ENCODE measurements at places on chromosomes 12 and 14. TPM values are rescaled to one million over a fixed set of nuclear protein-coding genes. Genes with fewer than 3 reads are reported as not detected.

SPIC gene
- total RNA-seq = not detected

BBOF1 gene
- 5.8 TPM for total RNA-seq

B4GALNT3 gene
- not detected for total RNA-seq

SLC41A2 gene
- 68.8 TPM for total RNA-seq

NRIP2 gene
- 0.56 TPM for total RNA-seq

LRTM2 gene
- total RNA-seq = not detected

NOVA1 gene
- 17.1 TPM for total RNA-seq

RASSF9 gene
- 3.7 TPM for total RNA-seq

MAP1LC3B2 gene
- 0.24 TPM for total RNA-seq

OR4M1 gene
- not detected for total RNA-seq

CAPZA3 gene
- not detected for total RNA-seq

TRPV4 gene
- 2.6 TPM for total RNA-seq

PAX9 gene
- not detected for total RNA-seq

TPPP2 gene
- total RNA-seq = not detected

BLTP3B gene
- 22.2 TPM for total RNA-seq

TRHDE gene
- total RNA-seq = not detected

ISCU gene
- total RNA-seq = 146 TPM

TTC6 gene
- not detected for total RNA-seq

GPRC5D gene
- total RNA-seq = not detected

DNAH10 gene
- total RNA-seq = 0.24 TPM

MSI1 gene
- not detected for total RNA-seq

PITPNM2 gene
- total RNA-seq = 3.3 TPM

ACOT4 gene
- 0.69 TPM for total RNA-seq

KRT74 gene
- not detected for total RNA-seq

LRP1 gene
- 1,119 TPM for total RNA-seq

FAIM2 gene
- total RNA-seq = 209 TPM

ATP5MC2 gene
- total RNA-seq = 346 TPM

ADAMTS20 gene
- not detected for total RNA-seq

TMEM263 gene
- total RNA-seq = 86.9 TPM

SERPINA6 gene
- total RNA-seq = 3.5 TPM

MYO1H gene
- total RNA-seq = not detected

Data from cardiac ventricle fibroblast (primary cell).